Activated CD4-positive, alpha-beta T cell treated with anti-CD3 and anti-CD28 coated beads for 48 hours (primary cell): ENCODE measurements at places on chromosomes 2 and 18.

DNA sequence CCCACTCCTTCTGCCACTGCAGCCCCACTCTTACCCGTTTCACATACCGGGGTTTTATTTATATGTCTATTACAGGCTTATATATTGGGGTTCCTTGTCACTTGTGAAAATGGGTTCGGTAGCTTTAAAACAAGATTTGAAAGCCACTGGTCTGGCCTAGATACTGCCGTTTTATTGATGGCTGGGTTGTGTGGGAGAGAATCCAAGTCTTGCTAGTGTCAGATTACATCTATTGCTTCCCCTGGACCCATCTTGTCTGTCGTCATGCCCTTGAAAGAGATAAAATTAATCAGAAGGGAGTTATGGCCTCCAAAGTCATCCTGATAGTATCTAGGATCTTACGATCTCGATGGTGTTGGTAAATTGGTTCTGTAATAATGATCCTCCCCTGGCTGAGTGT, 79.4 kb downstream of the EIPR1 start:
- no peak for DNase-seq

DNA sequence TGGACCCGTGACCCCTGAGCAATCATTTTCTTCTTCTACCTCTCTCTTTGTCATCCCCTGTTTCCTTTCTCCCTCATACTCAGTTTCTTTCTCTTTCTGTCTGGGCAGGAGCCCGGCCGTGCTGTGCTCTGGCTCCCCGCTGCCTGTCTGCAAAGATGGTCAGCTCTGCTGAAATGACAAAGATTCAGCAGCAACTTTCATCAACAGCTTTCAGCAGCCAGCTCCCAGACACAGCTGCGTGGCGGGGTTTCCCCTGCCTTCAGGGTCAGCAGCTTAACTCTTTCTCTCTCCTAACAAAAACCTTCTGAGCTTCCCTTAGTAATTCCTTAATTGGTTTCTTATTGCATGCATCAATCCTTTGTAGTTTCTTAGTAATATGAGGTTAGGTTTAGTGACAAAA, 1234.4 kb downstream of the CNTNAP5 start:
- DNase-seq = no peak

GRCh38 chr2:64029116-64029665, 10.0 kb upstream of the VPS54 start:
- DNase-seq = no peak

DNA sequence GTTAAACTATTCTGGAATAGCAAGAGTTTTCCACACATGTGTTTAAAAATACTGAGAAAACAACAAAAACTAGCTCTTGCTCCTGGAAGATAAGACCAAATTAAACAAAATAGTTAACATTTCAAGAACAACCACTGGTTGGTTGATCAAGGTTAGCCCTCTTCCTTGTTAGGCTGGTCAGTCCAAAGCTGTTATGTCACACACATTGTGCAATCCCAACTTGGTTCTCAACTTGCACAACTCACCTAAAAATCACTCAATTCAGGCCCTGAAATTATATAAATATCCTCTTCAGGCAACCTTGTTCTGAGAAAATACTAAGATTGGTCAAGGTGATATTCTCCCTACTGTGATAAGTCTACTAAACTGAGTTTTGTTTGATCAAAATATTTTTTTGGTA, 169.7 kb upstream of the LRP1B start:
- DNase-seq = no peak

DNA sequence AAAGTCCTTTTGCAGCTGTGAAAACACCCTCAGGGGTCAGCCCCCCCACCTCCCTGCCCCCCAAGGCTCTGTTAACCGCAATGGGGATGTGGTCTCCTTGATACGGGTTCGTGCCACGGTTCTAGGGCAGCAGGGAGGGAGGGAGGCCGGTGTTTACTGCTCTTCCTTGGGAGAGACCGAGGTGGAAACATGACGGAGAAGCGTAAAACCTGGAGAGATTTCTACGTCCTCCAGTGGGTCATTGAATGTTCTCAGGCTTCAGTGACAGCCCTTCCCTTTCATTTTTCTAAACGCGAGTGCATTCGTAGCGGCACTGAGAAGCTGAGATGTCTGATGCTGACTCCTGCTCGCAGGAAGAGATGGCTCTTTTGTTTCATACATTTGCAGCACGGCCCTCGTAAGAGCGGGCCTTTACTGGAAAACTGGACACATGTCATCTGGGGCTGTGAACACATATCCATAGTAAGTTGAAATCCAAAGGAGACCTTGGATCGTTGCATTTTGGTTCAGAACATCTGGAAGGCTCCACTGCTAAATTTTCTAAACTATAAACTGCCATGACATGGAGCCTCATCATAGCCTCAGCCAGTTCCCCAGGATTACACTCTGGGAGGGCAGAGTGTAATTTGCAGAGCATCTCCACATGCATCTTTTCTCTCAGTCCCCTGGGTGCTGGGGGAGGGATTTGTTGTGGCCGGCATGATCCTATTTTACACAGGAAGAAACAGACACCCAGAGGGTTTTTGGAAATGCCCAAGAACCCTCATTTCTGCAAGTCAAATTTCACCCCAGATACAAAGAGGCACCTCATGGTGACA, 40.6 kb upstream of the HDAC4 start:
- DNase-seq = no peak

GRCh38 chr2:95024371-95024770, 1.1 kb upstream of the MAL start:
- DNase-seq = no peak

DNA sequence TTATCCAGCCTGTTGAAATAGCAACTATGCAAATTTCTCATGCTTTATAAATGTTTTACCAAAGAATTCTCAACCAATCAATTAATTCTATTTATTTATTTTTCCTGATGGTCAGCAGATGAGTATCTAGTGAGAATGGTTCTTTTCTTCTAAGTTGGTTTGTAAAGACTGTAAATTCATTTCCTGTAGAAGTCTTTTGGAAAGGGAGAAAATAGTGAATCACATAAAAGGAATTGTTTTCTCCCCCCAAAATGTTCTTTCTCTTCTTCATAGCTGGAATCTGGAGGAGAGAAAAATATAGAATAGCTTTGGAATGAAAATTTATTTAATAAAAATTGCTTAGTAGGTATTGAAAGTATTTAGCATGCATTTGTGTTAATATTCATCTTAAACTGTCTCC, 836.1 kb upstream of the ZEB2 start:
- DNase-seq = no peak

GRCh38 chr2:156452971-156453370, 16.8 kb downstream of the GPD2 start:
- no peak for DNase-seq

GRCh38 chr2:115161081-115161770, 718.8 kb downstream of the DPP10 start:
- no peak for DNase-seq

GRCh38 chr2:86621280-86621943, 2.3 kb downstream of the RNF103 start:
- no peak for DNase-seq

GRCh38 chr18:80109676-80110078, 615 bp downstream of the ADNP2 start:
- DNase-seq = peak; percentile 49

- DNase-seq = no peak
These were observed 242.2 kb downstream of the ZNF516 start for GRCh38 chr18:76252880-76253279.

GRCh38 chr2:45343251-45344017, 267.6 kb downstream of the SRBD1 start:
- no peak for DNase-seq

GRCh38 chr2:64681479-64681967, 27.8 kb upstream of the SERTAD2 start:
- DNase-seq = no peak

DNA sequence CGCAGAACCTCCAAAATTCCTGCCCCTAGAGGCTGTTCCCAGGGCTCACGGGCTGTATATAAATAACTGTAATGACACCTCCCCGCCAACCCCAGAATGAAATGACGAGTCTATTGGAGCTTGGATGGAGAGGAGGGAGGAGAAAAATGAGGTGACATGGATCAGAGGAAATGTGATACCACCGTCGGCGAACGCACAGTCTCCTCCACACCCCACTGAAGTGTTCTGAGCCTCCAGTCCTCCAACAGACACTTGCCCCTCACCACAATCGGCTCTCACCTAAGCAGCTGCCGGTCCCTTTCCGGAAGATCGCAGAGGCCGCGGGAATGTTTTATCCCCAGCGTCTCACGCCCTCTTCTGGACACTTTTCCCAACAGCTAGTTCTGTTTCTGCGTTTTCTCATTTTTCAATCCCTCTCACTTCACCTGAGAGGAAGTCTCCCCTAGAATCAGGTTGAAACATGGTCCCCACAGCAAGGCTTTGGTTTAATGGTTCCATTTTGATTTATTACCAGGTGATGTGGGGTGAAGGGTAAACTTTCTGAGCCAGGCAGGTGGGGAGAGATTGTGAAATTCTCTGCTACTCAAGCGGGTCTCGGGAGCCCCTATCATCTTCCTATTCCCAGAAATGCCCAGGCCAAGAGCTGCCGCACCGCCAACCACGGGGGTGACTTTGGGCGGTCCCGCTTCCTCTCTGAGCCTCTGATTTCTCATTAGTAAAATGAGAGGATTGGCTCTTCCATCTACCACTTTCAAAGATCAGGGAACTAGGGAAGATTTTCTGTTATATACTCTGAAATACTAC, 9.1 kb upstream of the MYO5B start:
- peak; percentile 31 for DNase-seq

DNA sequence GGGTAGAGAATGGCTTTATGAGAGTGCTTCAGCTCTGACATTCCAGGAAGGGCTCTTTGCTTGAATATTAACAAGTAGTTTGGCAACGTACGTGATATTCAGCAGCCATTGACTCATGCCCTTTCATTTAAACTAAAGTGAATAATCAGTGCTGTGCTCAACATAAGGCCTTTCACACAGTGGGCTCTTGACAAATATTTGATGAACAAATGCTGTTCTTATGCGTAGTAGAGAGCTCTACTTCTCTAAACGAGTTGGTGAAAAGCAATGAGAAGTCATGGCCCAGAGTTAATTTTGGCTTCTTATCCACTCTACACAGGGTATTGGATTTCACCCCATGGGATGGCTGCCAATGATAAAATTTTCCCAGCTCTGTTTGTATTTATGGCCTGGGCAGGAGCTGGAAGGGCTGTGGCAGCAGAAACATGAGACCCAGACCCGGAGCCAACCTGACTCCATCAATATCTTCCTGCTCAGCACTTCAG, 338.9 kb downstream of the CCDC85A start:
- DNase-seq = no peak

DNA sequence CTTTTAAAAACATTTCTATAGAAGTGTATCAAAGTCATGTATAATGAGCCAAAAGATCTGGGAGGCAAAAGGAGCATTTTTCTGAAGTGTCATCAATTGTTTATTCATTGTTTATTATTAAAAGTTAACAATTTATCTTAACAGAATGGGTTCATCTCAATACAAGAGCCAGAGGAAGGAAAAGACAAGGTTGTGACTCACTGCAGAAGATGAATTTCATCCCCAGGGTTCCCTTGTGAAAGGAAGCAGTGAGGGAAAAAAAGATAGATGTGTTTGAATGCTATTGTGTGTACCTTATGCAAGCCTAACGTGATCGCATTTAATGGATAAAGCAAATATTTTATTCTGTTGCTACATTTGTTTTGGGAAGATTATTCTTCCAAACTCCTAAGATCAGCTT, 286.3 kb downstream of the PIEZO2 start:
- DNase-seq = no peak

DNA sequence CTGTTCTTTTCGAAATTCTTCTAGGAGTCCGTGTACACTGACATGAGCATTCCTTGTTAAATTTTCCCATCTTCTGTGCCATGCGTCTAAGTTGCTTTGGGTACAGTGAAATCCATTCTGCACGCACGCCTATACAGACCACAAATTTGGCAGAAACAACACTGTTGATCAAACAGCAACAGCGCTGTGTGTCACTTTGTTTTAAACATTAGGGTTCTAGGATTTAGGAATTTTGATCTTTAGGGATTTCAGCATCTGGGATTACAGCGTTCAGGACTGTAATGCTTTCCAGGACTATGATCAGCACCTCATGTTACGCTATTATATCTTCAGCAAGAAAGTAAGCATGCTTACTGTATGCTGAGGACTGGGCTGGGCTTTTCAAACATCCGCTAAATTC, 47.1 kb upstream of the FHL2 start:
- no peak for DNase-seq

GRCh38 chr2:120236316-120236715, 13.1 kb upstream of the TMEM185B start:
- DNase-seq = no peak

DNA sequence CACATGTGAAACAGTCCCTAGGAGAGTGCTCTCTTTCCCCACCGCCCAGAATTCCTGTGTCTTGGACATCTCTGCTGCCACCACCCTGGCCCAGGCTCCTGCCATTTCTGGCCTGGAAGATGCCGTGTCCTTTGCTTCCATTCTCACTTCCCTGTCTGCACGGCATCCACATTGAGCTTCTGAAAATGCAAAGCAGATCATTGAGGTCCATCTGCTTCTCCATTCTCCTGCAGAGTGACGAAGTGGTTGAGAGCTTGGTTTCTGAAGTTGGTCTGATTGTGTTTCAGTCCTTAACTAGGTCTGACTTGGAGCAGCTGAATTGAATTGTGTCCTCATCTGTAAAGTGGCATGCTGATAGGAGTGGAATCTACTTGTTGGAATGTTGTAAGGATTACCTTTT, 98.7 kb upstream of the MGAT5 start:
- no peak for DNase-seq

- DNase-seq = no peak
These were observed 94.8 kb downstream of the FTCDNL1 start for GRCh38 chr2:199756211-199756610.

DNA sequence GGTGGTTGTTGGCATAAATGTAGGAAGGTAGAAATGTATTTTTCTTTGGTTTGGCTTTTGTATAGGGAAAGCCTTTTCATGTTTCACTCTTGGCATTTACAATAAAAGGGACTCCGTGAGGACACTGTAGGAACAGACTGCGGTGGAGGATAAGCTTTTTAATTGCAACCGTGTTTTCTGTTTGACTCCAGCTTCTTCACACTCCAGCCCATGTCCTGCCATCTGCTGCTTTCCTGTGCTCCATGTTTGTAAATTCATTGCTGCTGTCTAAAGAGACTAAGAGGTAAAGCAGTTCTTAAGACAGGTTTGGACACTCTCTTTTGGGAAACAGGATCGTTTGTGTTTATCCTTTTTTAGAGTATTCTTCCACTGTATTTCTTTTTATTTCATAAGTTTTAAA, 33.3 kb downstream of the WDR75 start:
- DNase-seq = no peak

GRCh38 chr2:147739508-147739907, 105.3 kb upstream of the ACVR2A start:
- no peak for DNase-seq
